ENCODE measurements at places on chromosomes 11 and 22.

DNA sequence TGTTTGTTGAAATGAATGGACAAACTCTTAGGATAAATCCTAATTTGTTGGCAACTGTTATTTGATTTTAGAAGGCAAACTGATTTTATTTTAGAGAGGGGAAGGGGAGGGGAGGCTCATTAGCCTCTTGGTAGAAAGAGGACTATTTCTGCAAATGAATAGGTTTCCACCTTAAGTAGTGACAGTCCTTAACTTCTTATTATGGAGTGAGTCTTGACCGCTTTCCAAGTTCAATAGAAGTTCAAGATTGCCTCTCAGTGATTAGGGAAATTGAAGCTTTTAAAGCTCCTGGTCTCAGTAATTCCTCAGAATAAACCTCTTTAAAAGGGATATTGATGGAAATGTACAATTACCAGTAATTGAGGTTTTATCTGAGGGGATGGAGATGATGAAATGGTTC lies 55.7 kb downstream of the PANX1 start:
- no peak for DNase-seq

DNA sequence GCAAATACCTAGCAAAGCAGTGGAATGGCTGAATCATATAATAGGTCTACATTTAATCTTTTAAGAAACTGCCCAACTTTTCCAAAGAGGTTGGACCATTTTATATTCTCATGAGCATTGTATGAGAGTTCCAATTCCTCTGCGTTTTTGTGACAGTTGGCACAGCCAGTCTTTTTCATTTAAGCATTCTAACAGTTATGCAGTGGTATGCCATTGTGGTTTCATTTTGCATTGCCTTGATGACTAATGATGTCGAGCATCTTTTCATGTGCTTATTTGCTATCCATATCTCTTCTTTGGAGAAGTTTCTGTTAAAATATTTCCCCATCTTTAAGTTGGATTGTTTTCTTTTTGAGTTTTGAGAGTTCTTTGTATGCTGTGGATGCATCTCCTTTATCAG lies 38.7 kb downstream of the EIF3F start:
- no peak for DNase-seq

DNA sequence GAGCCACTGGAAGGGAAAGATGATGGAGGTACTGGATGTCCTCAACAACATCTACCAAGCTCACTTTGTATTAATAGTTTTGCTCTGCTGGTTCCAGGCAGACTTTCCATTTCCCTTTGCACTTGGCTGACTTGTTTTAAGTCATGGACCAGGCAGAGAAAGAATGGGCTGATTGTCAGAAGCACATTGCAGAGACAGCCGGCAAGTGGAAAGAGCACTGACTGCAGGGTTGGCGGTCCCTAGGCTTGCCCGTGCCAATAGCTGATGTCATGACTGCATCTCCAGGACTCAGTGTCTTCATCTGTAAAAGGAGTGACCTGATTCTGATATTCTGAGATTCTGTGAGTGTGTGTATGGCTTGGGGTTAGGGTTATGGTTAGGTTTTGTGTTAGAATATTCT lies 20.9 kb upstream of the NNMT start:
- no peak for DNase-seq

DNA sequence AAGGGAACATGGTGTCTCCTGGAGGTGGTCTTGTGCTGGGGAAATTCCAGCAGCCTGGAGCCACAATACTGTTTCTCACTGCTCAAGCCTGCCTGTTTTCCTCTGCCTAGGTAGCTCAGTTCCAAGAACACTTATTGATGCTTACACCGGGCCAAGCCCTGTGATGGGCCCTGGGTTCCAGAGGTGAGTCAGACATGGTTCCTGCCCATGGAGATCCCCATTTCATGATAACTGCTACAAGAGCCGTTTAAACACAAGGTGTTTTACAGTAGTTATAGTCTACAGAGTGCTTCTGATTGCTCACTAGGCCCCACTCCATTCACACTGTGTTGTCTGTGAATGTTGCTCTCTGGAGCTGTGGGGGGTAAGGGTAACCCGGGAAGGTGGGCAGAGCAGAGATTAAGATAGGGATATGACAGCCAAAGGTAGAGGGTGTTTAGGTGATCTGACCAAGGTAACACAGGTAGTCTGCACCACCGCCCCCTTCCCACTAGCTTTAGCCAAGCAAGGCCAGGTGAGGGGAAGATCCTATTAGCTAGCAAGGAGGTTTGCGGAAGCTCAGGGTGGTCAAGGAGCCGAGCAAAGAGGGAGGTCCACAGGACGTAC lies 696 bp upstream of the MICAL2 start:
- no peak for DNase-seq

- peak; percentile 35 for DNase-seq
Measured at GRCh38 chr22:20268279-20269012, at the start of gene RTN4R. RTN4R (minus strand) TSS chr22:20268318; CDS start chr22:20268092, 226 bp downstream.

DNA sequence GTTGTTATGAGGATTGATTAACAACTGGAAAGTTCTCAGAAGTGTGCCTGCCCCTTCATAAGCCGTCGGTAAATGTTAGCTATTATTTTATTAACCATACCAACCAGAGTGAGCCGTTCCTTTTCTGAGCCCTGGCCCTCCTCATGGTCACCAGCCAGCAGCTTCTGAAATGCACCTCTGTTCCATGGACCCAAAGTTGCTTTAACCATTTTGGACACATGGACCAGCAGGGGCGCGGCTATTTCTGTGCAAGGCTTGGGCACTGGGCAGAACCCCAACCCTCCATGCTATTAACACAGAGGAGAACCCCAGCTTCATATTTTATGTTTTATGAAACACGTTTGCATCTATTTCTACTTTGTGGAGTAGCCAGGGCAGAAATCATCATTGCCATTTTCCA lies 18.6 kb upstream of the SCGB1A1 start:
- DNase-seq, result no peak

DNA sequence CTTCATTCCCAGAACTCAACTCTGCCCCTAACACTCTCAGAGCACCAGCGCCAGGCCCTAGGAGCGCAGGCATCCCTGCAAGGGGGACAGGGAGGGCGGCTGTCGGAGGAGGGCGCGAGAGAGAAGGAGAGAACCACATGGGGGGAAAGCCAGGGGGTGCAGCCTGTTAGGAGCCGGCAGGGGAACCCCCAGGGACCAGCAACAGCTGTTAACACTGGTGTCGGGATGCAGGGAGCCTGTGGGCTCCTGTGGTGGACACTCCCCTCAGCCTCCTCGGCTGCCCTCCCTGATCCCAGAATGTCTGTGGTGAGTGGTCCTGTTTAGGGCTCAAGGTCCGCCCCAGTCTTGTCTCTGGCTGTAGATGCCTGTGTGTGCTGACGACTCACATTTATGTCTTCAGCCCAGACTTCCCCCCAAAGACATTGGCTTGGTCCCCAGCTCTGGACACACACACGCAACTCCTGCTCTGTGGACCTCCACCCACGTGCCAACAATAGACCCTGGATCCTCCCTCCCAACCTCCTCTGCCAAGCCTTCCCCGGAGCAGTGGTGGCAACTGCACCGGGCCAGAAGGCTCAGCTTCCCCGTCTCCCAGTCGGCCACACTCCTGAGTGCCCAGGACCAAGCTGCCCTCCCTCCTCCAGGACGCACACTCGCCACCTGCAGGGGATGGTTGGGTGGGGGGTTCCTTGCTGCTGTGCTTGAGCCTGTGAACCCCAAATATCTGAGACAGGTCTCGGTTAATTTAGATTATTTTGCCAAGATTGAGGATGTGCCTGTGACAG lies 817 bp upstream of the IFITM5 start:
- no peak for DNase-seq

- DNase-seq, result no peak
Measured at GRCh38 chr22:25153961-25154666, 45.5 kb upstream of the CRYBB3 start.

DNA sequence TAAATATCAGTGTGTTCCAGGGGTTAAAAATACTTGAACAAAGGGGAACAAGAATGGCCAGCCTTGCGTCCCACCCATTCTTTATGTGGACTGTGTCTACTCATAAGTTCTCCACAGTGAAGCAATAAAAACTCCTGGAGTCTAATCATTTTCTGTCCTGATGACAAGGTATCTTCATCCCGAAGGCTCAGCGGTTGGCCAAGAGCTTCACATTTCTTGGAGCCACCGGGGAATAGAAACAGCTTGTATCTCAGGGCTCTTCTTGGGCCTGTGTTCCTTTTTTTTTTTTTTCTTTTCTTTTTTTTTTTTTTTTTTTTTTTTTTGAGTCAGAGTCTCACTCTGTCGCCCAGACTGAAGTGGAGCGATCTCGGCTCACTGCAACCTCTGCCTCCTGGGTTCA lies 36.8 kb upstream of the ADORA2A start:
- no peak for DNase-seq

DNA sequence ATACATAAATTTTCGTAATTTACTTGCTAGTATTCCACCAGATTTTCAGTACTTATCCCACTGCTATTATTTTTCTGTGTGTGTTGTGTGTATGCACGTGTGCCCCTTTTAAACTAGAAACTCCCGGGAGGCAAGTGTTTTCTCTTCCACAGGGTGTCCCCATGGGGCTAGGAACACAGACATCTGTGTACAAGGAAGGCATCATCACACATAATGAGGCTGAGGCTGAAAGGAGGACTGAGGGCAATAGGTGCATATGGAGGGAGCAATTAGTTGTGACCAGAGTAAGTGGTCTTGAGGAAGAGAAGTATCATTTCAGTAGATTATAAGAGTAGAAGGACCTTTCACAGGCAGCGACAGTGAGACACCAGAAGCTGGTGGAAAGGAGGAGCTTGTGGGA lies 2.1 kb upstream of the DPAGT1 start:
- no peak for DNase-seq

GRCh38 chr11:6566704-6567370 lies 36.6 kb downstream of the RRP8 start:
- DNase-seq, result no peak

- DNase-seq, result no peak
Measured at GRCh38 chr22:46121079-46121478, 29.2 kb upstream of the PPARA start.

DNA sequence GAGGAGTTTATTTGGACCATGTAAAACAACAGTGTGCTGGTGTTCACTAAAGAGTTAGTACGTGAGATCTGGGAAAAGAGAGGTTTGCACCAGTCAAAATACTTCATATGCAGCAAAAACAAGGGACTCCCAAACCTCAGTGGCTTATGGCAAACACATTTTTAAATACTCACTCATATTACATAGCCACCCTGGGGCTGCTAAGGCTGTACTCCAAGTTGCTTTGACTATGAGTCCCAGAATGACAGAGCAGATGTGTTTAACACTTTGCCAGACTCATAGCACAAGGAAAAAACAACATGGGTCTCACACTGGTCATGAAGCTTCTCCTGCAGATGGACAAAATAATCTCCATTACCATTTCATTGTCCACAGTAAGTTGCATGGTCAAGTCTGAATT lies 202.8 kb upstream of the GRIA4 start:
- no peak for DNase-seq

- DNase-seq, result peak; percentile 91
Measured at GRCh38 chr11:62791501-62792201, at the start of gene TMEM223. TMEM223 (minus strand) TSS chr11:62792006; CDS start chr11:62791994, 12 bp downstream.

- DNase-seq, result no peak
Measured at GRCh38 chr11:118914987-118915386, 10.7 kb downstream of the BCL9L start.

- no peak for DNase-seq
Measured at GRCh38 chr11:36565031-36565610, 2.7 kb upstream of the RAG1 start.

DNA sequence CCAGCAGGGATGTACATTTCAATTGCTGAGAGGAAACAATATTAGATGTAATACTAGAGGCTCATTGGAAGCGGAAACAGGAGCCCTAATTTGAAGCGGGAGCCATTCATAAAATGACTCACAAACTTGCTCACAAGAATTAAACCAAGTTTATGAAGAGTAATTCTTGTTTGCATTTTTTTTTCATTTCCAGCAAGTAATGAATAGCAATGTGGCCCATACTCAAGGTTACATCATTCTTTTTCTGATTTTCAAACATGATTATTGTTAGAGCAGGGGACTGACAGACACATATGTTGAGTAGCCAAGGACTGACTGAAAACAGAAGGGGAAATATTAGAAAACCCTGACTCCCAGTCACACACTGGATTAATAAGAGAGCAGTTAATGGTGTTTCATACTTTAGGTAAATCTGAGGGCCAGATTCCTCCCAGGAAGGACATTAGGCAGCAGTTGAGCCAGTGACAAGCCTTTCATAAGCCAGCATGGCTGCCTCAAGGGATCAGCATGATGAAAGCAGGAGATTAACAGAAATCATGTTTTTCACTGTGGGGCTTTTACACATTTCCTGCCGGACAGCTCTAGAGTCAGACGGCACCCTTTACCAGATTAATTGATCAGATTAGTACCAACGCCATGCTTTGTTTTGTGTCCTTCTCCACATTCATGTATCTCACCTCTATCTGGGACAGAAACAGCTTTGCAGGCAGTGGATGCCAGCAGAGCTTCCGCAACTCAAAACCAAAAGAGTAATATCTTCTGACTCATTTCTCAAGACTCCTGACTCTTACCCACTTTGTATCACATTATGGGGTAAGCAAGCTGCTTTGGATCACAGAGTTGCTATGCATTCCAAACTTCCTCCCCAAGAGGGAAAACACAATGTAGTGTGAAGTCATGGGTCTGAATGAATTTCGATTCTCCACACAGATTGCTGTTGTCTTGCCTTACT lies 831.6 kb downstream of the KCNA4 start:
- no peak for DNase-seq

GRCh38 chr11:109747839-109748238 lies 325.8 kb downstream of the C11orf87 start:
- no peak for DNase-seq

DNA sequence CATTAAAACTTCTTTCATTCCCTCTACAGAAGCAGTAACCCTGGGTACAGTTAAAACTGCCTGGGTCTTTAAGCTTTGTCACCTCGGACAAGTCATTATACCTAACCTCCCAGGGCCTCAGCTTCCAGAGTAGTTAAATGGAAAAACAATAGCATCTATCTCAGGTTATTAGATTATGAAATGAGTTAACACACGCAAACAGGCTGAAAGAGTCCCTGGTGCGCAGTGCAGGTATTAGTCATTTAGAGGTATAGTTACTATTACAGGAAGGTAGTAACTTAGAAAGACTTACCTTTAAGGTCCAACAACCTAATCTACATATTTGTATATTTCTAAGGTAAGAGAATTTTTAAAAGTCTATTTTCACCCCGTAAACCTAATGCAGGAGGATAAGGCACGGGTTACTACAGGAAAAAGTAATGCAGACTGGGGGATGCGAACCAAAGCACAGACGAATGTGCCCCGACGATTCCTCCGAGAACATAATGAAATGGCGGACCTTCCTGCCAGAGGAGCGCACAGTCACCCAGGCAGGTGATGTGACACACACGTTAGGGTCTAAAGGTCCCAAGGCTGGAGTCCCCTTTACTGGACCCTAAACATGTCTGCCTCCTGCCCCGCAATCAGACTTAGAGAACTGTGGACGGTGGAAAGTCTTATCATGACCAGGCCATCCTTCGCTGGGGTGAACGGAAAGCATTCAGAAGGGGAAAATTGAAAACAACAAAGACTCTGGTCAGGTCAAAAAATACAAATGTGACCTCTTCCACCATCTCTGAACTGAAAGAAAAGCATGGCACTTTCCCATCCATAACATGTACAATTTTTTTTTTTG lies 1.3 kb downstream of the NAP1L4 start:
- no peak for DNase-seq

DNA sequence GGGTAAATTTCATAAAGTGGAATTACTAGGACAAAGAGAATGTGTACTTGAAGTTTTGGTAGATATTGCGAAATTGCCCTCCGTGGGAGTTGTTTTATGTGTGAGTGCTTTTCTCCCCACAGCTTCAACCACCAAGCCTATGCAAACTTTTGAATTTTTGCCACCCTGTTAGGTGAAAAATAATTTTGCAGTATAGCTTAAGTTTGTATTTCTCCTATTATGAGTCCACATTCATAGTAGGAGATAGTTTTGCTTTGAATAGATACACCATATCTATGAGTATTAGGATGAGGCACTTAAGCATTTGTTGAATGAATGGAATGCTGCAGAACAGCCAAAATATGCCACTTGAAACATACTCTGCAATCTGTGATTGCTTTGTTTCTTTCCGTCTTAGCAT lies 43.6 kb downstream of the UVRAG start:
- DNase-seq, result no peak

Measured in left lung (tissue), 14 donors.